ENCODE measurements at places on chromosomes 4 and X. TPM values are rescaled to one million over a fixed set of nuclear protein-coding genes. Genes with fewer than 3 reads are reported as not detected.
A peak's percentile ranks its signal among the peaks of the same experiment; 100 is the strongest.

- H3K4me1 ChIP-seq = peaks cover 20% of the 10 kb centered on the region
- peak overlapping the region; percentile 2 for H3K27ac ChIP-seq
- peak overlapping the region; percentile 0 for H3K4me3 ChIP-seq
- no peaks in the 10 kb centered on the region for H3K36me3 ChIP-seq
- no peaks in the 10 kb centered on the region for H3K27me3 ChIP-seq
- DNase-seq = peak; percentile 61
These were observed 72.4 kb downstream of the PALLD start for GRCh38 chr4:168569066-168569930.

DNA sequence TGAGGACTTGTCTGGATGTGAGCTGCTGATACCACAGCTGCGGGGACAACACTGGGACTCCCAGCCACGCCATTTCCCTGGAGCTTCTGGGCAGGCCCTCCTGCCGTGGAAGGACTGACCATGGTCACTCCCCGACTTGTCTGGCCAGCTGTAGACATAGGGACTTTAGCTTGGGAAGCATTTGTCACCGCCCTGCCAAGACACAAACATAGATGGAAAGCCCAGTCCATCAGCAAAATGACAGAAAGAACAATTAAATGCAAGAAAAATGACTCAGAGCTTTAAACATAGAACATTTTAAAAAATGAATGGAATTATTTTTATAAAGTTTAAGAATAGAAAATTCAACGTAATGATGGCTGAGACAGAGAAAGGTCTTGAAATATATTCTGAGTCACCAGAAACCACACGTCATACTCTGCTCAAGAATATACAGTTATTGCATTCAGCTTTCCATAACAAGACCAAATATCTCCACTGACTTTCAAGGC lies 107.6 kb upstream of the CBR4 start:
- no peak overlapping the region for H3K4me3 ChIP-seq
- H3K27me3 ChIP-seq = no peaks in the 10 kb centered on the region
- peak overlapping the region; percentile 19 for H3K27ac ChIP-seq
- no peak for DNase-seq

DNA sequence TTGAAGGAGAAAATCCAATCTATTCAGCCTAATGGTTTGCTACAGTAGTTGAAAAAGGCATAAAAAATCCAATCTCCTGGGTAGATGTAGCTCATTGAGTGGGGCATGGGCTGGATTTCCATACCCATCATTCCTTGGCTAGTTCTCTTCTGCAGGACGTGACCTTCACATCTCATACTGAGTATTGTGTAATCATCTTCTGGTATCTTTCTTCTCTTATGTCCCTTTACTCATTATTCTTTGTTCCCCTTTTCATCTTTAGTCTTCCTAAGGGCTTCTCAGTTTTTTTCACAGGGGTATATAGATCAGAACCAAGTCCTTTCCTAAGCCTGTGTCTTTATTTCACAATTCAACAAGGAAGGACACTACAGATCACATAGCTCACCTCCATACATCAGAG lies 727.6 kb upstream of the MAGEB2 start:
- no peaks in the 10 kb centered on the region for H3K27me3 ChIP-seq
- H3K27ac ChIP-seq = no peak overlapping the region
- DNase-seq = no peak
- H3K36me3 ChIP-seq = no peaks in the 10 kb centered on the region
- no peak overlapping the region for H3K4me3 ChIP-seq

DNA sequence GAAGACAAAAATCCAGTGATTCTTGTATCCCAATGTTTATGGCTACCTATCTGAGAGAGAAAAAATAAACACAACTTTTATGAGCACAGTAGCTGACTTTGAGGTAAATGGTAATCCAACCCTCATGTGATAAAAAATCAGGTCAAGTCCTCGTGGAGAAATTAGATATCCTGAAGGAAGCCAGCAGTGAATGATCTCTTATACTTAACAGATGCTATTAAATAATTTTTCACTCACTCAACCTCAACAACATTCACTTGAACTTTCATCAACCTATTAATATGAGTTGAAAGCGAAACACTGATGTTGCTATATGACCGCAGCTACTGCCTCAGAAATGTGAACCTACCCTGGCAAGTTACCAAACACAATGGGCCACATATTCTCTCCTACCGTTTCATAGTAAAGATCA lies 105.4 kb downstream of the GPC3 start:
- no peaks in the 10 kb centered on the region for H3K36me3 ChIP-seq
- no peak for DNase-seq
- no peaks in the 10 kb centered on the region for H3K27me3 ChIP-seq
- H3K27ac ChIP-seq = no peak overlapping the region

DNA sequence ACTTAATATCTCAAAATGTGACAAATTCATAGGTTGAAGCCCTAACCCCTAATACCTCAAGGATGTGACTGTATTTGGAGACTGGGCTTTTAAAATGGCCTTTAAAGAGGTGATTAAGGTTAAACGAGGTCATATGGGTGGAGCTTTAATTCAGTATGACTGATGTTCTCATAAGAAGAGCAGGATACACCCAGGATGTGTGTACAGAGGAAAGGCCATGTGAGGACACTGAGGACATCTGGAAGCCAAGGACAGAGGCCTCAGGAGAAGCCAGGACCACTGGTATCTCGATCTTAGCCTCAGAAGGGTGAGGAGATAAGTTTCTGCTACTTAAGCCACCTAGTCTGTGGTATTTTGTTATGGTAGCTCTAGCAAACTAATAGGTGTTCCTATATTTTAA lies 49.0 kb upstream of the SHISA3 start:
- no peak overlapping the region for H3K27ac ChIP-seq
- H3K4me3 ChIP-seq = no peak overlapping the region
- H3K36me3 ChIP-seq = no peaks in the 10 kb centered on the region
- DNase-seq = no peak

- DNase-seq = peak; percentile 70
- no peaks in the 10 kb centered on the region for H3K36me3 ChIP-seq
- no peaks in the 10 kb centered on the region for H3K27me3 ChIP-seq
- H3K4me1 ChIP-seq = peaks cover 20% of the 10 kb centered on the region
These were observed 101.3 kb downstream of the TBL1X start for GRCh38 chrX:9566150-9566621.

DNA sequence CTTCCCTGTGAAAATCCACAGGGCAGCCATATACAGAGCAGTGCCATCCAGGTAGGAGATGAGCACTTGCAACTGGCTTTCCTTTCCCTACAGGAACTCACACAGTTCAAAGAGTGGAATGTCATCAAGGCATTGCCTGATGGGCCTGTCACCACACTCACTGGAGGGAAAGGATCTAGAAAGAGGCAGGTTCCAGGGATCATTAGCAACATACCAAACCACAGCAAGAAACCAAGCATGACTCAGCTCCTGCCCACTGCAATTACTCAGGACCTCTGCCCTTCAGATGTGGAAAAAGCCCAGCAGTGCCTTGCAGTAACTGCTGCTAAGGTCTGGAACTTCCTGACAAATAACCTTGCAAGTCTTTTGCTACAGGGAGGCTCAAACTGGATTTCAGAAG lies 101.2 kb downstream of the ZNF674 start:
- H3K4me1 ChIP-seq = no peaks in the 10 kb centered on the region
- peak; percentile 3 for DNase-seq
- H3K36me3 ChIP-seq = peaks cover 6% of the 10 kb centered on the region
- H3K4me3 ChIP-seq = no peak overlapping the region

- H3K27me3 ChIP-seq = no peaks in the 10 kb centered on the region
- H3K27ac ChIP-seq = no peak overlapping the region
- no peak overlapping the region for H3K4me3 ChIP-seq
- DNase-seq = no peak
- H3K36me3 ChIP-seq = no peaks in the 10 kb centered on the region
These were observed 6.0 kb upstream of the WFS1 start for GRCh38 chr4:6263526-6264224.

GRCh38 chr4:120630427-120630826 lies 292.1 kb downstream of the PRDM5 start:
- H3K4me1 ChIP-seq = no peaks in the 10 kb centered on the region
- H3K27me3 ChIP-seq = no peaks in the 10 kb centered on the region
- no peaks in the 10 kb centered on the region for H3K36me3 ChIP-seq
- H3K4me3 ChIP-seq = no peak overlapping the region

GRCh38 chrX:41382714-41383645 lies 49.0 kb downstream of the DDX3X start:
- H3K27ac ChIP-seq = peak overlapping the region; percentile 77
- DNase-seq = peak; percentile 58
- no peak overlapping the region for H3K4me3 ChIP-seq
- H3K4me1 ChIP-seq = no peaks in the 10 kb centered on the region
- H3K36me3 ChIP-seq = no peaks in the 10 kb centered on the region
- no peaks in the 10 kb centered on the region for H3K27me3 ChIP-seq

- no peak for DNase-seq
- H3K4me3 ChIP-seq = no peak overlapping the region
- H3K27me3 ChIP-seq = no peaks in the 10 kb centered on the region
- no peak overlapping the region for H3K27ac ChIP-seq
These were observed 308.0 kb downstream of the DHRSX start for GRCh38 chrX:2192584-2193272.

DNA sequence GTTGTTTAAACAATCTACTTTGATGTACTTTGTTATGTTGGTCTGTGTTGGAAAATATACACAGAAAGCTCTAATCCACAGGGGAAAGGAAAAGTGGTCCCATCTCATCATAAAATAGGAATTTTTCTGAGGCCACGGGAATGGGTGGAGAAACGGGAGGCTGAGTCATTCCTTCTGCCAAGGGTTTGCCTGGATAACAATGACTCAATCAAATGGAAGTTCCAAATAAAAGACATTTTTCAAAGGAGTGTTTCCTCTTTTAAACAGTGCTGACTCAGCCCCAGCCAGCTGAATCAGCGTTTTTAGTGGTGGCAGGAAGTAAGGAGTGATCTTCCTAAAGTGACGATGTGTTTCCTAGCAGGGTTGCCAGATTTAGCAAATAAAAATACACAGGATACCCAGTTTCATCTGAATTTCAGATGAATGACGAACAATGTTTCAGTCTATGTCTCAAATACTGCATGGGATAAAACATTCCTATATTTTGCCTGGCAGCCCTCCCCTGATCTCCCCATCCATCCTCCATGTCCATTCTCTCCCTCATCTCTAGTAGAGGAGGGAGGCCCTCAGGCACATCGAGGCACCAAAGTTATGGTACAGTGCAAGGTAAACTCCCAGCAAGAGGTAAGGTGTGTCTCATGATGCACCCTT lies 345.4 kb upstream of the GATB start:
- no peaks in the 10 kb centered on the region for H3K36me3 ChIP-seq
- peaks cover 78% of the 10 kb centered on the region for H3K4me1 ChIP-seq
- H3K27me3 ChIP-seq = no peaks in the 10 kb centered on the region

GRCh38 chr4:40952217-40952616 lies 202.5 kb downstream of the NSUN7 start:
- no peak overlapping the region for H3K4me3 ChIP-seq
- H3K27me3 ChIP-seq = no peaks in the 10 kb centered on the region
- DNase-seq = no peak
- H3K4me1 ChIP-seq = peaks cover 24% of the 10 kb centered on the region

DNA sequence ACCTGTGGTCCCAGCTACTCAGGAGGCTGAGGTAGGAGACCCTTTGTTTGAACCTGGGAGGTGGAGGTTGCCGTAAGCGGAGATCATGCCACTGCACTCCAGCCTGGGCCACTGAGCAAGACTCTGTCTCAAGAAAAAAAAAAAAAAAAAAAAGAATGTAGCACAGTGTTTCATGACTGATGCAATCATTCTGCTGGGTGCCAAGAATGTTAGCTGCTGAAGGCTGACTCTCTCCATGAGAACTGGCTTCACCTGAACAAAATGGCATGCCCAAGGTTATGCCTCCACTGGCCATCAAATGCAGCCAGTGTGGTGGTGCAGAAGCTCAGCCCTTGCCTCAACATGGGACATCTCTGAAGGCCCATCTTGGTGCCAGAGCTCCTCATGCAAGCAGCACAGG lies 412.1 kb downstream of the ADAM29 start:
- no peaks in the 10 kb centered on the region for H3K27me3 ChIP-seq
- no peak overlapping the region for H3K4me3 ChIP-seq
- no peaks in the 10 kb centered on the region for H3K4me1 ChIP-seq
- no peak for DNase-seq

DNA sequence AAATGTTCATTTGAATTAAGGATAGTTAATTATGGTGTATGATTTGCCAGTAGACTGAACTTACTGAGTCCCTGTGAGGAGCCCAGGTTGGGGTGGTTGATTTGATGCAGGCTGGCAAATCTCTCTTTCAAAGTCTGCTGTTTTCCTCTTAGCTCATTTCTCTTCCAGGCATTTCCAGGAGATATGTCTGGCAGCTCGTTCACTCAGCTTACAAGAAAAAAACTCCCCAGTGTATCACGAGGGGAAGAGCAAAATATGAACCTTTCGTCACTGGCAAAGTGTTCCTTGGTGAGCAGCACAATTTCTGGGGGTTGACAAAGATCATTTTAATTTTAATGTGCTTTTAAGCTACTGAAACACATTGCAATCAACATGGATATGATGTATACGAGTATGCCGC lies 244.2 kb downstream of the CBLL2 start:
- no peak overlapping the region for H3K27ac ChIP-seq
- DNase-seq = no peak
- H3K36me3 ChIP-seq = no peaks in the 10 kb centered on the region
- H3K4me1 ChIP-seq = no peaks in the 10 kb centered on the region
- no peaks in the 10 kb centered on the region for H3K27me3 ChIP-seq

GRCh38 chr4:172951679-172952451 lies 216.7 kb upstream of the GALNT7 start:
- H3K36me3 ChIP-seq = no peaks in the 10 kb centered on the region
- no peak overlapping the region for H3K4me3 ChIP-seq
- no peak overlapping the region for H3K27ac ChIP-seq
- no peaks in the 10 kb centered on the region for H3K27me3 ChIP-seq
- no peaks in the 10 kb centered on the region for H3K4me1 ChIP-seq
- DNase-seq = no peak

DNA sequence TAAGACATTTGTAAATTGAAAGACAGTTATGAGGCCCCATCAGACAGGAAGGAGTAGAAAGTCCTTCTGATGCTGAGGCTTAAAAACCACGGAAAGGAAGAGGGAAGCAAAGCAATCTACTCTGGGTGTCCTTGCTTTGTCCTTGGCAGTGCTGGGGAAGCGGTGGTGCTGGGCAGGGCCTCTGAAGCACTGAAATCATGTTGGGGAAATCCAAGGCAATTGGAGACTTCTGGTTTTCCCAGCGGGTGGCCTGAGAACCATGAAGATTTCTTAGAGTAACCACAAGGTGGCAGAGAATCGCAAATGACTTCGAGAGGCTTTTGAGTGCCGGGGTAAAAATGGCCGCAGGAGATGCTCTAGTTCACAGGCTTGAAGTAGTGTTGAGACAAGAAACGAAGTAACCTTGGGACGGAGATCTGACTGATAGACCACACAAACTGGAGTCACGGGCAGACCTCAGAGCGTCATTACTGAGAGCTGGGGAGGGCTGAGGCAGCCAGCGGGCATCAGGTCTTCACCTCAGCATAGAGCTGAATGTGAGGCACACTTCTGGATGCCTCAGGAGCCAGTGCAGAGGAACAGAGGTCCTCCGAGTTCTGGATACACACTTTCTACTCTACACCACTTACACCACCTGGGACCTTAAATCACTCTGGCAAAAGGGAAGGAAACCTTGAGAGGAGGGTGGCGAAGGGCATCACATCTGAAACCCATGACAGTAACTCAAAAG lies 130.7 kb upstream of the GPRIN3 start:
- H3K4me1 ChIP-seq = no peaks in the 10 kb centered on the region
- H3K4me3 ChIP-seq = no peak overlapping the region

Gene FAM50A
- 55.5 TPM for total RNA-seq

Gene TCEAL6
- total RNA-seq = not detected

Gene GPR143
- total RNA-seq = 1.5 TPM

Gene RHOH
- total RNA-seq = 1.3 TPM

Gene JAKMIP1
- total RNA-seq = not detected
